Osteocyte (in vitro differentiated cells): ENCODE measurements at places on chromosomes 6 and 20. TPM values are rescaled to one million over a fixed set of nuclear protein-coding genes. Genes with fewer than 3 reads are reported as not detected.
A peak's percentile ranks its signal among the peaks of the same experiment; 100 is the strongest.

DNA sequence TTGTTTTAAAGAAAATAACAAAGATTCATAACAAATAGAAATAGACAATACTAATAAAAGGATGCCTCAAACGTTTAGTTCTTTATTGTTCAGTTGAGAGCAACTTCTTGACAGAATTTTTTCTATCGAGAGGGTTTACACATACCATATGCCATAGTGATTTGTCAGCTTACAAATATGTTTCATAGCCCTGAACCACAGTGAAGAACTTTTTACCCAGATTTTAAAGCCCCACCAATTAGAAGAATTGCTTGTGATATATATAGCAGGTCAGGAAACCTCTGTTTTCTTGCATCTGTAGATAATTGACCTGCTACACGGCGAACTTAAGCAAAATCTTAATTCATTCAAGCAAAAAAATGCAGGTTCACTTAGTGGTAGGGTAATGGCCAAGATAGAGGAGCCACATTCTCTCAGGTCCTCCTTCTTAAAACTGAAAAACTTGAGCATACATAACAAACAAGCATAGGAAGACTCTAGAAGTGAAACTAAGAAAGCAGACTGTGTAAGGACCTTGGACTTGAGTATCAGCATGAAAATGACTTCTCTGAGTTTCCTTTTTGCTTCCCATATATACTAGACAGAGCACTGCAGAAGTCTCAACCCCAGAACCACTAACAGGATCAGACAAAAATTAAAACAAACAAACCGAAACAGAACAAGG lies 39.5 kb downstream of the CRISP1 start:
- H3K4me3 ChIP-seq: no peak overlapping the region
- no peak overlapping the region for H3K27ac ChIP-seq
- H3K4me1 ChIP-seq: no peaks in the 10 kb centered on the region
- H3K27me3 ChIP-seq: peaks cover 3% of the 10 kb centered on the region
- no peak for DNase-seq

CRISP3 gene
- not detected in 2 replicates for total RNA-seq

PPP1R3G gene
- total RNA-seq: 0.29 and 0.40 TPM in 2 replicates

GRCh38 chr20:15654208-15654649 lies 919.0 kb downstream of the KIF16B start:
- no peak for DNase-seq
- peaks cover 23% of the 10 kb centered on the region for H3K4me1 ChIP-seq
- H3K27ac ChIP-seq: no peak overlapping the region
- no peaks in the 10 kb centered on the region for H3K27me3 ChIP-seq
- H3K4me3 ChIP-seq: no peak overlapping the region

DNA sequence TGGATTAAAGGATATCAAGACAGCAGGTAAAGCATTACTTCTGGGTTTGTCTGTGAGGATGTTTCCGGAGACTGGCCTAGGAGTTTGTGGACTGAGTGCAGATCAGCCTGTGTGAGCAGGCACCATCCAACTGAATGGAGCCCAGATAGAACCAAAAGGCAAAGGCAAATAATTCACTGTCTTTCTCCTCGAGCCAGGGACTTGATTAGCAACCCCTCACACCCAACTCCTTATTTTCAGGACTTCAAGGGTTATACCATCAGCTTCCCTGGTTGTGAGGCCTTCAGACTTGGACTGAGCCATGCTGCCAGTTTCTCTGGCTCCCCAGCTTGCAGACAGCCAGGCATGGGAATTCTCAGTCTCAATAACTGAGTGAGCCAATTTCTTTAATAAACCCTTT lies 19.3 kb downstream of the PSMB1 start:
- DNase-seq: no peak
- peaks cover 37% of the 10 kb centered on the region for H3K36me3 ChIP-seq
- peaks cover 9% of the 10 kb centered on the region for H3K4me1 ChIP-seq
- no peaks in the 10 kb centered on the region for H3K27me3 ChIP-seq
- H3K4me3 ChIP-seq: no peak overlapping the region

BPIFA1 gene
- not detected in 2 replicates for total RNA-seq

GRCh38 chr6:157808405-157808950 lies 14.6 kb upstream of the SNX9 start:
- peaks cover 31% of the 10 kb centered on the region for H3K4me1 ChIP-seq
- H3K36me3 ChIP-seq: no peaks in the 10 kb centered on the region
- no peak for DNase-seq
- H3K27ac ChIP-seq: no peak overlapping the region

THEMIS gene
- not detected in 2 replicates for total RNA-seq

SH3BGRL2 gene
- 1.5 and 1.9 TPM in 2 replicates for total RNA-seq

- H3K27me3 ChIP-seq: no peaks in the 10 kb centered on the region
- no peak overlapping the region for H3K4me3 ChIP-seq
These were observed 23.5 kb downstream of the UCKL1 start for GRCh38 chr20:63932606-63933160.

DNA sequence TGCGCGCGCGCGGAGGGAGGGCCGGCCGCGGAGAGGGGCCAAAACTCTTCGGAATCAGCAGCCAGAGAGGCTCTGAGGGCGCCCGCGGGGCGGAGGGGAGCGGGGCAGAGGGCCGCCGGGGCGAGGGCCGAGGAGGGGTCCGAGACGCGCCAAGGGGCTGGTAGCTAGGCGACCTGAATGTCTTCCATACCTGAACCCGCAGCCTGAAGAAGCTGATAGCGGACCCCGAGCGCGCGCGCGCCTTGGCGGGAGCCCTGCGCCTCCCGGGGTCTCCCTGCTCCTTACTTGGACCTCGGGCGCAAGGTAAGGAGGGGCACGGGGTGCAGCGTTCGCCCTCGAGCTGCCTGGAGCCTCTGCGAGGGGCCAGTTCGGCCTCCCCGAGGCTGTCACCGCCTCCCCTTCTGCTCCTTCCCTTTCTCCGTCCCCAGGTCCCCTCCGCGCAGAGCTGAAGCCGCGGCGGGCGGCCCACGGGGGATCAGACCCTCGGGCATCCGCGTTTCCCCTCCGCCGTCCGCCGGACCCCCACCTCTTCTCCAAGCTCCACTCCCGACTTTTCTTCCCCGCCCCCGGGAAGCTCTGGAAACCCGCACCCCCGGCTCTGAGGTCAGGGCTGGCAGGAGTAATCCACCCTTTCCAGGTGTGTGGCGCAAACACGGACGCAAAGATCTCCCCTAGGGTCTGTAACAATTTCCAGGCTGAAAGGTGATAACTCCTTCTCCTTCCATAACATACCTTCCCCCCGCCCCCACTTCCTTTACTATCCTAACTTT lies 13.1 kb upstream of the DEK start:
- no peak for DNase-seq
- H3K4me1 ChIP-seq: peaks cover 25% of the 10 kb centered on the region
- H3K4me3 ChIP-seq: peak overlapping the region; percentile 71
- peaks cover 29% of the 10 kb centered on the region for H3K27me3 ChIP-seq
- H3K36me3 ChIP-seq: no peaks in the 10 kb centered on the region

LAMA2 gene
- total RNA-seq: 14.2 and 18.0 TPM in 2 replicates

- H3K4me3 ChIP-seq: no peak overlapping the region
- H3K27ac ChIP-seq: peak overlapping the region; percentile 11
- no peak for DNase-seq
- H3K27me3 ChIP-seq: no peaks in the 10 kb centered on the region
- H3K36me3 ChIP-seq: no peaks in the 10 kb centered on the region
These were observed 1117.7 kb upstream of the MAP3K7 start for GRCh38 chr6:91704531-91704930.

EDN1 gene
- 10.9 and 13.2 TPM in 2 replicates for total RNA-seq

DNA sequence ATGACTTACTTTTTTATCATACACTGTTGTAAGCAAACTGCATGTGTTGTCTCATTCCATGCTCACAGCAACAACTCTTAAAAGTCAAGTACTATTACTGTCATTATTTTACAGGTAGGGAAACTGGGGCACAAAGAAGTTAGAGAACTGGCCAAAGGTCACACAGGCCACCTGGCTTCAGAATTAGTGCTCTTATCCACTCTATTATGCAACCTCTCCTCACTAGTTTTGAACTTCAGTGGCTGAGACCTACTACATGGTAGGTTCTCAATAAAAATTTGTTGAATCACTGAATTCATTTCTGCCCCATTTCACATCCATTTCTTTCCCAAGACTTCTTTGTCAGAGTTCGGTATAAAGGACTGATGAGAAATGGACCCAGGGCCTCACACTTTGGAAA lies 2.3 kb upstream of the BTN3A3 start:
- no peak overlapping the region for H3K27ac ChIP-seq
- no peaks in the 10 kb centered on the region for H3K27me3 ChIP-seq
- peaks cover 7% of the 10 kb centered on the region for H3K36me3 ChIP-seq
- no peak overlapping the region for H3K4me3 ChIP-seq
- no peak for DNase-seq
- H3K4me1 ChIP-seq: peaks cover 43% of the 10 kb centered on the region

HLA-DQA1 gene
- not detected in 2 replicates for total RNA-seq

RALGAPB gene
- 36.8 and 37.1 TPM in 2 replicates for total RNA-seq

GRCh38 chr6:90068264-90068663 lies 174.0 kb downstream of the GJA10 start:
- H3K36me3 ChIP-seq: no peaks in the 10 kb centered on the region
- DNase-seq: no peak
- no peak overlapping the region for H3K27ac ChIP-seq
- H3K4me1 ChIP-seq: peaks cover 9% of the 10 kb centered on the region
- H3K27me3 ChIP-seq: peaks cover 8% of the 10 kb centered on the region
- no peak overlapping the region for H3K4me3 ChIP-seq

GRCh38 chr20:33532753-33533459 lies 43.0 kb downstream of the CBFA2T2 start:
- no peak overlapping the region for H3K27ac ChIP-seq
- H3K4me1 ChIP-seq: peaks cover 41% of the 10 kb centered on the region
- peaks cover 11% of the 10 kb centered on the region for H3K36me3 ChIP-seq
- DNase-seq: no peak
- H3K27me3 ChIP-seq: no peaks in the 10 kb centered on the region

WASF1 gene
- 23.9 and 26.2 TPM in 2 replicates for total RNA-seq

DNA sequence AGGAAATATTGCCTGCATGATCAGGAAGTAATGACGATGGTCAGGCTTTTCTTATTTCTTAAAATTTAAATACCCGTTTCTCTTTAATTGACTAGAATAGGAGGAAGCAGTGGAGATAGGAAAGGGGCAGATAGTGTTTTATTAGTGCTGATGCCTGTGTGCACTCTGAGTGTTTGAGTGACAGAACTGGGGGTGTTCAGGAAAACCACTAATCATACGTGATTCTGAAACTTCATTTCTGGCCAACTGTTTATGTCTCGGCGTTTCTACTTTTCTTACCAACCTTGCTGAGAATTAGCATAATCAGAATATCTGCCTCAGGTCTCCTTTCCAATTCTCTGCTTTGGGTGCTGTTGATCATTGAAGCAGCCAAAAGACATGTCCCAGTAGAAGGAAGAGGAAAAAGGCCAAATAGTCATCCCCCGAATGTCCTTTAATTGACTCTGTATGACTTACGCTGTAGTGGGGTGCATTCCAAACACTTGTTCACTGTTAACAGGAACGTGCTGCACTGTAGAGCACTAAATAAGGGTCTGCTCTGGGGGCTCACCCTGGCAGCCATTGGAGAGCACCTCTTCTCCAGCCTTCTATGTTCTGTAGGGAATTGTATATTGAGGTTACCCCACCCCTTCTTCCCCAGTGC lies 152.9 kb downstream of the JARID2 start:
- peak; percentile 27 for DNase-seq
- no peaks in the 10 kb centered on the region for H3K27me3 ChIP-seq
- no peak overlapping the region for H3K27ac ChIP-seq
- H3K4me1 ChIP-seq: peaks cover 33% of the 10 kb centered on the region

DNA sequence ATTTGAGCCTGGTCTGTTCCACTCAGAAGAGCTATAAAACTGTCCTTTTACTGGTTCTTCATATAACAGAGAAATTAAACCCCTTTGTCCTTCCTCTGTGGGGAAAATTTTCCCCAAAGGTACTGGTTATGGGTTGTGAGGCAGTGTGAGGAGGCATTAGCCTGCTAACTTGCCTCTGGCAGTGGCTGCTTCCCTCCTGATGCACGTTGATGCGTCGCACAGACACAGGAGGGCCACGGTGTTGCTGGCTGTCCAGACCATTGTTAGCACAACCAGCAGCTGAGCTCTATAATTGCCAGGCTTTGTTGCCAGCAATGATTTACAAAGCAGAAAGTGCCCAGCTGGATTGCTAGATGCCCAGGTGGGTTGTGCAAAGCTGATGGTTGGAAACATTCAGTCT lies 10.1 kb downstream of the AAR2 start:
- DNase-seq: no peak
- H3K4me1 ChIP-seq: no peaks in the 10 kb centered on the region
- H3K27ac ChIP-seq: no peak overlapping the region
- no peaks in the 10 kb centered on the region for H3K27me3 ChIP-seq
- peaks cover 39% of the 10 kb centered on the region for H3K36me3 ChIP-seq

METTL24 gene
- total RNA-seq: not detected in 2 replicates

STK38 gene
- total RNA-seq: 51.6 and 53.9 TPM in 2 replicates

MACROD2 gene
- 0.73 and 2.5 TPM in 2 replicates for total RNA-seq

DNA sequence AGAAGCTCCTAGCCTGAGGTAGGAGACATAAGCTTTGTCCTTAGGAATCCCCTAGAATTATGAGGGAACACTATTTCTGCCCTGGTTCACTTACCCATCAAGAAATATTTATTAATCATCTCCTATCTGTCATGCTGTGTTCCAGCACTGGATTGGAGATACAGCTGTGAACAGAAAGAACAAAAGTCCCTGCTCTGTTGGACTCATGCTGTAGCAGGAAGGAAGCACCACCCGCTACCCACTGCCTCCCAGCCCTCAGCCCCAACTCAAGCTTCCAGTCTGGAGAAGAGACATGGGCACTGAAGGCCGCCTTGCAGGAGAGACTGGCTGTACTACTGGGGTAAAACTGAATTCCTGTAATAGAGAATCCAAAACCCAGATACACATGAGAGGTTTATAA lies 78.0 kb downstream of the MDGA1 start:
- no peaks in the 10 kb centered on the region for H3K36me3 ChIP-seq
- H3K4me1 ChIP-seq: peaks cover 7% of the 10 kb centered on the region
- no peak overlapping the region for H3K4me3 ChIP-seq
- no peak for DNase-seq

LYRM4 gene
- 27.1 and 28.8 TPM in 2 replicates for total RNA-seq

HS3ST5 gene
- total RNA-seq: 0.11 TPM in 1 of 2 replicates, not detected in the other

- H3K4me1 ChIP-seq: peaks cover 10% of the 10 kb centered on the region
- no peak overlapping the region for H3K4me3 ChIP-seq
- no peak overlapping the region for H3K27ac ChIP-seq
- peaks cover 63% of the 10 kb centered on the region for H3K36me3 ChIP-seq
These were observed 398.8 kb downstream of the ESR1 start for GRCh38 chr6:152206072-152206818.

DNA sequence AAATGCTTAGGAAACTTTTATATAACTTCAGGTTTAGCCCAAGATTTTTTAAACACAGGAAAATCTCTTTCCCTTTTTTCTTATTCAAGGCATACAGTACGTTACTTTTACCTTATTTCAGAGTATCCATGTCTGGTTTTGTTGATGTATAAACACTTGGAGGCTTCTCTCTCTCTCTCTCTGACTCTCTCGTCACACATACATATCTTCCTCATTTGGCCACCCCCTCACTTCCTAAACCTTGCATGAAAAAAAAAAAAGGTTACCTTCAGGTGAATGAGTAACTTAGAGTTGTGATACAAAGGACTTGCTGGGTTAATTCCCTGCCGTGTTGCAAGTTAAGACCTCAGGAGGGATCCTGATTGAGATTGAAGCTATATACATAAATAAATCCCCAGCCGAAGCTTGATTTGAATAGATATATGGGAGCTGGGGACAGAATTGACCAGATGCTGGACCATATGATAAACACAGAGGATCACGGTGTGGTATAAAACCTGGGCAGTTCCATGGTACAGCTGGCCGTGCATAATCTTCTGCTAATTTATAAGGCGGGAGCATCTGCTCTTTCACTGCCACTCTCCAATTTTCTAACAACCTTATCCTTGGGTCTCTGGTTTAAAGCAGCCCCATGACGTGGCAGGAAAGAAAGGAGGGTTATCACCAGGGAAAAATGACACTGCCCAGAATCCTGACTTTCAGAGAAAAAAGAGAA lies 55.1 kb upstream of the IL20RA start:
- H3K4me3 ChIP-seq: no peak overlapping the region
- no peaks in the 10 kb centered on the region for H3K4me1 ChIP-seq
- peaks cover 23% of the 10 kb centered on the region for H3K27me3 ChIP-seq
- no peaks in the 10 kb centered on the region for H3K36me3 ChIP-seq
- no peak overlapping the region for H3K27ac ChIP-seq
